Left lung (tissue), 14 donors: ENCODE measurements at places on chromosomes 4 and X. TPM values are rescaled to one million over a fixed set of nuclear protein-coding genes. Genes with fewer than 3 reads are reported as not detected.

The BLOC1S4 gene
- total RNA-seq = 11.1 TPM

The NOX1 gene
- total RNA-seq = not detected

The DCLK2 gene
- 5.2 TPM for total RNA-seq

The ZNF827 gene
- 15.1 TPM for total RNA-seq

The ZCCHC12 gene
- total RNA-seq = 0.55 TPM

The IL13RA1 gene
- total RNA-seq = 77.8 TPM

GRCh38 chrX:3450881-3451570 lies 104.6 kb upstream of the MXRA5 start:
- DNase-seq = no peak

DNA sequence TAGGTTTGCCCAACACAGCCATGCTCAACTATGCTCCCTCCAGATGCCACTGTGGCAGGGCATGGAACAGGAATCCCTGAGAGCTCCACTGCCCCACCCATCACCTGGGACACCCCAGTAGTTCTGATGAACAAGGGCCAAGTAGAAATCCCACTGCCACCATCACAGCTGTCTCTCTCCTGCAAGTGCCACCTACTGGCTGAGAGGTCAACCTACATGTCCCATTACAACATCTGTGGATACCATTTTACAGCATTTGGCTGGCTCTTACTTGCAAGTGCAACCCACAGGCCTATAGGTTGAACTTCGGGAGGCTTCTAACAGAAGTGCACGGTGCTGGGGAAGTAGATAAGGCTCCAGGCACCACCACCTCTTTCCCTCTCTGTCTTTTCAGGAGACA lies 142.5 kb downstream of the CXXC4 start:
- DNase-seq = no peak

DNA sequence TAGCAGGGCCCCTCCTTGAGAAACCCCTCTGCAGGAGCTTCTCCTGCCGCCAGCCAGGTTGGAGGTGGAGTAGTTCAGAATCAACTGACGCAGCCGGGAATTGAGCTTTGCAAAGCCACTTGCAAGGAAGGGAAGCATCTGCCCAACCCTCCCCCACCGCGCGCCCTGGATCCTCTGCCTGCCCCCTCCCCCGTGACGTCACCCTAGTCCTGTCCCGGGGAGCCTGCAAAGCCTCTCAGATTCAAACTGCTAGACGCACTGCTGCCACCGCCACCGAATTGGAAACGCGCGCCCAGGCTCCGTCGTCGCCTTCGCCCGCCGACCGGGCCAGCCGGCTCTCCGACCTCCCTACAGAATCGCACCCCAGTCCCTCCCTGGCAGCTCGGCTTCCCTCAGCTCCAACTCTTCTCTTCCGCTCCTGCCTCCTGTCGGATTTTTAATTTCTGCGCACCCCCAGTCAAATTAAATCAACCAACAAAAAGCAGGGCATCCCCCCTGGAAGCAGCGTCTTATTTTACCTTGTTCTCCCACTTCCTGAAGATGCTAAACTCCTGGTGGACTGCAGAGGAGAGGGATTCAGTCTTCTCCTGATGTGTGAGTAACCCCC lies 3.8 kb downstream of the SLITRK2 start:
- no peak for DNase-seq

- no peak for DNase-seq
Measured at GRCh38 chrX:104281564-104281963, 26.8 kb upstream of the ESX1 start.

DNA sequence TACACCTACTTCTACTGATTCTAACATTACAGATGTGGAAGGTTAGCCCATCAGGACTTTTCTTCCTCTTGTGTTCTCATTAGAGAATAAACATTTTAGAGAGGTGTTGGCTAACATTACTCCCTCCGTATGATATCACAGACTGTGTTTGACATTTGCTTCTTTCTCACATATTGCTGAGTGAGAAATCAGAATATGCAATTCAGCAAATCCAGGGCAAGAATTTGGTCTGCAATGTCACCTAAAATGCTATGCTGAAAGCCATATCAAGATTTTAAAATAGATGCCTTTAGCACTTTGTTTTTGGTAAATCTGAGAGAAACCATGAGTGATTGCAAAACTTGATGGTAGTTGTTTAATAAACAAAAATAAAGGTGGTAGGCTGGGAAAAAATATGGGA lies 319.1 kb downstream of the C4orf33 start:
- DNase-seq = no peak

- DNase-seq = no peak
Measured at GRCh38 chr4:1060121-1060520, 48.7 kb downstream of the FGFRL1 start.

DNA sequence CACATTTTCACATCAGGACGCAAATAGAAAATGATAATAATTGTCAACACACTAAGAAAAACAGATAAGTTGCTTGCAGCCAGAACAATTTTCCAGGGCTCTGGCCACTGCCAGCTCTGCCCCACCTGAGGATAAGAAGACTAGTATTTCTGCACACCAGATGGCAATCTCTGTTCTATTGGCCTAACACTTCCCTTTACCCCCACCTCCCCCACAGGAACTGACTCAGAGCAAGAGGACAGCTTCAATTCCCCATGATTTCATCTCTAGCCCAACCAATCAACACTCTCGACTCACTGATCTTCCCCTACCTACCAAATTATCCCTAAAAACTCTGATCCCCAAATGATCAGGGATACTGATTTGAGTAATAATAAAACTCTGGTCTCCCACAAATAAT lies 164.0 kb downstream of the SMARCA1 start:
- DNase-seq = no peak

- no peak for DNase-seq
Measured at GRCh38 chr4:32196950-32197688, 1477.0 kb downstream of the PCDH7 start.

- DNase-seq = no peak
Measured at GRCh38 chr4:163070023-163070422, 96.7 kb downstream of the NAF1 start.

- DNase-seq = no peak
Measured at GRCh38 chr4:81989202-81989601, 384.6 kb downstream of the HNRNPD start.

- no peak for DNase-seq
Measured at GRCh38 chrX:133285341-133285740, 67.2 kb upstream of the TFDP3 start.

GRCh38 chr4:145819853-145820181 lies 118.8 kb downstream of the ZNF827 start:
- no peak for DNase-seq

GRCh38 chr4:139602776-139603360 lies 46.8 kb upstream of the SETD7 start:
- DNase-seq = no peak

GRCh38 chrX:129651756-129652564 lies 2.8 kb downstream of the APLN start:
- DNase-seq = no peak

DNA sequence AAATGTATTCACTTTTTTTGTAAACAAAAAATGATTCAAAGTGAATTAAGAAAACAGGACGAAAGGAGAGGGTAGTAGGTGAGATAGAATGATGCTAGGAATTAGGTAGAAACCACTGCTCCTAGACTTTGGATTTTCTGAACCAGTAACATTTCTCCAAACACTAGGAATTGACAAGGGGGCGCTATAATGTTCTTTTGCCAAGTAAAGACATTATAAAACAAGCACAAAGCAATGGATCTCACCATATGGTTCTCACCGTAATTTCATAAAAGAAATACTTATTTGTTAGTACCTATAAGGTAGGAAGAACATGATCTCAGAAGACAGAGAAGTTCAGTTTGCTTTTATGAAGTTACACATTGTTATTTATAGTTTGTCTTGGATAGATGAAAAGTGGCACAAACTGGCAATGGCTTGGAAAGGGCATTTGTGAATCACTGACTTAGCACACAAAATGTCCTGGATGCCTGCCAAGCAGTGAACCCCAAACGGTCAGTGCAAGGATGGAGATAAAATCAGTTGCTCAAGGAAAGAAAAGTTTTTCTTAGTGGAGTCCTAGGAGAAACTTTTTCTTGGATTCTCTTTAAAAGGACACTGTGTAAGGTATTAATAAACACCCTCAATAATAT lies 8.1 kb upstream of the TBC1D1 start:
- DNase-seq = no peak
